ENCODE measurements at places on chromosomes 7 and 10.

GRCh38 chr10:132910901-132911785 lies 31.2 kb downstream of the CFAP46 start:
- DNase-seq, result no peak

DNA sequence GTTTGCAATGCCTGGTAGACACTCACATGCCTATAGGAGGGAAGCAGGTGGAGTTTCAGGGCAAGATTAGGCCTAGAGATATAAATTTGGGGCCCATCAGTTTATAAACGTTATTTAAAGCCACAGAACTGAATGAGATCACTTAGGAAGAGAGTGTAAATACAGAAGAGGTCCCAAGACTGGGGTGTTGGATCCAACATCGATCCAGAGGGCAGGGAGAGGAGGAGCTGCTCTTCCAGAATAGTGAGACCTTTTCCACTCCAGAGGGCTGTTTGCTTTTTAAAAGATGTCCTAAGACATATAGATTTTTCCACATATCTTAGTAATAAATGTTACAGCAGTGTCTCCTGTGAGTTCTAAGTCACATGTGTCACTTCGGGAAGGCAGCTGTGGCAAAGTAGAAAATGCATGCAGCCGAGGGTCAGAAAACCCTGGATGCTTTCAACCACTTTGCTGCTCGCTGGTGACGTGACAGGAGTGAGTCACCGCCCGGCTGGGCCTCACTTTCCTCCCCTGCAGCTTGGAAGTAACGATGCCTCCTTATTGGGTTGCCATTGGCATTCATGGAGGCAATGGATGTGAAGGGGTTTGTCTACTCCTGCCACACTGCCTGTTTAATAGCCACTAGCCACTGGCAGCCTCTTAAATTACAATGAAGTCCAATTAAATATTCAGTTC lies 95.4 kb downstream of the TRIL start:
- no peak for DNase-seq

GRCh38 chr7:83161899-83162401 lies 734 bp downstream of the PCLO start:
- DNase-seq, result no peak

DNA sequence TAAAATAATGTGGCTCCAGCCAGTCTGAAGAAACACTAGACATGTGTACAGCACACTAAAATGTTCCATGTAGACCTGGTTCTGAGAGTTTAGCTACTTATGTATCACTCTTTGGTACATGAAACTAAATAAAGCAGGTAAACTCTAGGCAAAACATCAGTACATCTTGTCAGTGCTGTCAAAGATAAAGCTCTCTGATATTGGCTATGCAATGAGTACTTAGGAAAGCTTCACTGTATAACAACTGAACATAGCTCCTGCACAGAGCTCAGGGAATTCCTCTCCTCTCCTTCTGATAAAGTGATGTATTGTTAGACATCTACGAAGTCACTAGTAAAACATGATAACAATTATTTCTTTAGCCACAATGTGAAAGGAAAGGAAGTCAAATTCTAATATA lies 3.5 kb downstream of the LRRN3 start:
- DNase-seq, result no peak

DNA sequence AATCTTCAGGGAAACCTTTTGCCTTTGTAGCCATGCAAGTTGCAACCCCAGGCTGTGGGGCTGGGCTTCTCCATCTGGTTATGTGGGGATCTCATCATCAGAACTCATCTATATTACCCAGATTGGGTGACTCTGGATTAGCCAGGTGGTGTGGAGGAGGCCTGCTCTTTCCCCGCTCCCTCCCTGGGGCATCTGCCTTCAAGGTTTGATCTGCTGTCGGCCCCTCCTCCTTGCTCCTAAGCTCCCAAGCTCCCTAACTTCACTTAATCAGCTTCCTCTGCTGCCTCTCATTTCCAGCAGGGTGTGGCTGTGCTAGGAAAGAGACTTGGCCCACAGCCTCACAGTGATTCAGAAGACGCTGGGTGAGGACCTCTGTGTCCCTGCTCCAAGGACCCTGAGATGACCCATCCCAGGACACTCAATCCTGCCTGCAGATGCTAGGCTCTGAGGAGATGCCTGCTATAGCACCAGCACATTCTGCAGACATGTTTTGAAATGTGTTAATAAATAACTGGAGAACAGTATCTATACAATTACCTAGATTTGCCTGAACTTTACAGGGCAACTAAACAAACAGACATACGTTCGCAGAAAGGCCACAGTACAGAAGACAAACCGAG lies 392.1 kb upstream of the PODXL start:
- peak; percentile 40 for DNase-seq

- DNase-seq, result no peak
Measured at GRCh38 chr7:64795176-64795575, 948 bp downstream of the ZNF138 start.
